Midbrain (tissue), 1 donor: ENCODE measurements at places on chromosomes 2 and 18.
A peak's percentile ranks its signal among the peaks of the same experiment; 100 is the strongest.

DNA sequence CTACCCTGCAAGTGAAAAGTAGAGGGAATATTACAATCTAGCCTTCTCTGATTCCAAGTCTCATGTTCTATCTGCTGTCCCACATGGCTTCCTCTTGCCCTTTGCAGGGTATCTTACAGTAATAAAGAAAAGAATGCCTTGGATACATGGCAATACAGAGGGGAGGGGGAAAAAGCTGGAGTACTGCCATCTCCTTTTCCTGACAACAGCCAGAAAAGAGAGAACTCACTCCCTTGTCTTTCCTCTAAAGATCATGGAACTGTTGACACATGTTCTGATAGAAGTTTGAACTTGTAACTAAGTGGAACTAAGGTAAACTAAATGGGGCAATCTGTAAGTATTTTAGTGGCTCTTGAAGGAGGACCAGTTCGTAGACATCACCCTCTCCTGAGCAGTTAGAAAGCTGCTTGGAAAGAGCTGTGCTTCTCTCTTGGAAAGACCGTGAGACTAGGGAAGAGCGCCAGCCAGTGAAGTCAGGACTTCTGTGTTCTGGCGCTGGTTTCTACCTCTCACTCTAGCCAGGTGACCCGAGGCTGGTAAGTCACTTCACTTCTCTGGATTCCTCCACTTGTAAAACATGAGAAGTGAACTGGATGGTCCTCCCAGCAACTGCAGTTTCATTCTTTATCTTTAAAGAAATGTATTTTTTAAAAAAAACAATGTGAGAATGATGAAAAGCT, 242.3 kb upstream of the FOSL2 start:
- DNase-seq, result no peak

DNA sequence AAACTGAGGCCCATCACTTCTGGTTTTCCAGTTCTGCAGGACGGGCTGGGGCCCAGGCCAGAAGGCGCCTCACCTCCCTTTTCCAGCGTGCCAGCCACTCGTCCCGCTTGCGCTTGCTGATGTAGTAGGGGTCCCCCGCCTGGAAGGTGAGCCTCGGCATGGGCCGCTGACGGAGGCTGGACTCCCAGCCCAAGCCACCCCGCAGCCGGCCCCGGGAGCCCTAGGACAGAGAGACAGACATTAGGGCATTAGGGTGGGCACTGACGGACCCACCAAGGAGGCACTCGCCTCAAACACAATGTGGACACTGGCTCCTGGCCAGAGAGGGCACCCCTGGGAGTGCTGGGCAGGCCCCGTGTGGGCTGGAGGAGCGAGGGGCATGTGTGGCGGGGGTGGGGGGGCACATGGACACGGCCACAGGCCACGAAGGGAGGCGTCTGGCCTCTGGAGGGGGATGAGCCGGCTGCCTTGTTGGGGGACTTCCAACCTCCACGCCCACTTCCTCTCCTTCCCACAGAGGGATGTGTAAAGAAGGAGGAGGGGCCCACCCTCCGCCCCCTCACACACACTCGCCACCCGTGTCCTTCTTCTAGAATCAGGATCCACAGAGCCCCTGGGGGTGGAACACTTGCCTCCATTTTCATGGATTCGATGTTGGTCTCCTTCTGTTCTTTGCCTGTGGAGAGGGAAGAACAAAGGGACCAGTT, 66.7 kb downstream of the DNMT3A start:
- DNase-seq, result no peak

- DNase-seq, result peak; percentile 74
Measured at GRCh38 chr2:159249990-159250715, 36.4 kb downstream of the WDSUB1 start.

DNA sequence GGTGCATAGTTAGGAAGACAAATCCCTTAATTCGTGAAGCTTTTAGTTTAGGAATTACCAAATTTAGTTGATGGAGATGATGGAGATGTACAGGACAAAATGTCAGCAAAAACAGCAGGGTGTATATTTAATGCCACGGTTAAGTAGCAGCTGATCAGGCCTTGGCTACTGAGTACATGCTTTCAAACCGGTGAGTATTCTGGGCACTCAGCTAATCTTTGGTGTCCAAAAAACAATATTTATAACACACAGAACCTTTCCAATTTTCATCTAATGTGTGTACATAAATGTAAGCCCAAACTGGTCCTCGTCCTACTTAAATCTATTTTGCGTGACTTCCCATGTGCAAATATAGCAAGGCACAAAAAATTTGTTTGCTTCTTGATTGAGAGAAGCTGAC, 703.4 kb upstream of the LINC00305 start:
- no peak for DNase-seq
